ENCODE measurements at places on chromosomes 1 and 21. TPM values are rescaled to one million over a fixed set of nuclear protein-coding genes. Genes with fewer than 3 reads are reported as not detected.

GRCh38 chr1:211305044-211305443 lies 21.6 kb upstream of the TRAF5 start:
- no peak overlapping the region for H3K4me3 ChIP-seq
- no peak for DNase-seq
- no peaks in the 10 kb centered on the region for H3K27me3 ChIP-seq
- peaks cover 16% of the 10 kb centered on the region for H3K4me1 ChIP-seq
- H3K27ac ChIP-seq, result peak overlapping the region; percentile 71
- H3K36me3 ChIP-seq, result peaks cover 42% of the 10 kb centered on the region

DNA sequence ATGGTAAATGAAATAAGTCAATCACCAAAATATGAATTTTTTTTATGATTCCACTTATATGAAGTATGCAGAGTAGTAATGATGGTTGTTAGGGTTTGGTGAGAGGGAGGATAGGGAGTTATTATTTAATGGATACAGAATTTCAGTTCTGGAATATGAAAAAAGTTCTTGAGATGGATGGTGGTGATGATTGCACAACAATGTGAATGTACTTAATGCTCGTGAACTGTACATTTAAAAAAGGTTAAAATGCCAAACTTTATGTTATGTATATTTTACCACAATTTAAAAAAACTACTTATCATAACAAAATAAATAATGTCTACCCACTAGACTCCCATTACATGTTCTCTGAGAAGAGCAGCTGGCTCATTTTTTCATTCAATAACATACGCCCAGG lies 55.4 kb upstream of the TTC39A start:
- H3K4me1 ChIP-seq, result no peaks in the 10 kb centered on the region
- peaks cover 58% of the 10 kb centered on the region for H3K36me3 ChIP-seq
- no peak for DNase-seq
- H3K27me3 ChIP-seq, result no peaks in the 10 kb centered on the region

GRCh38 chr1:41286486-41286885 lies 44.4 kb upstream of the SCMH1 start:
- peaks cover 2% of the 10 kb centered on the region for H3K4me1 ChIP-seq
- DNase-seq, result no peak
- H3K36me3 ChIP-seq, result no peaks in the 10 kb centered on the region
- H3K27me3 ChIP-seq, result peaks cover 35% of the 10 kb centered on the region

- H3K36me3 ChIP-seq, result no peaks in the 10 kb centered on the region
- no peak overlapping the region for H3K27ac ChIP-seq
- peak; percentile 87 for DNase-seq
Measured at GRCh38 chr21:34745557-34746255, 76.9 kb downstream of the CLIC6 start.

DNA sequence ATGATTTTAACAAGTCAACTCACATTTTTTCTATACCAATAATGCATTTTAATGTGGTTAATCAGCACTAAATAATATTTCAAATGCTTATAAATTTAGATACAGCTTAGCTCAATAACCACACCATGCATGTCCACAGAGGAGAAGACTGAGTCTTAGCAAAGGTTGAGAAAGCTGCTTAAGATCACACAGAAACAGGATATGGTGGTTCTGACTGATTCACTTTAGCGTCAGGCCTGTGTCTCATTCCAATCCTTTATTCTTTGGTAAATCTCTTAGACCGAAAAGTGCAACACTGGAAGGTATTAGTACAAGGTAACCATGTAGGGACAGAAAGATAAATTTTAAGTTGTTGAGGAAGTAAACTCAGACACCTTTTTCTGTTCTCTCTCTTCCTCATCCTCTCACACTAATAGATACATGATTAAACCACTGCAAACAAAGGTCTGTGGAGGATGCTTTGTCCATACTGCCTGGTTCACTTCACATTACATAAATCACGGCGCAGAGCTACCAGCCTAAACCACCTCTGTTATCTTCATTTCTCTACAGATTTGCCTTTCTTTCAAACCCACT lies 139.0 kb downstream of the DPYD start:
- H3K27me3 ChIP-seq, result no peaks in the 10 kb centered on the region
- H3K4me1 ChIP-seq, result peaks cover 6% of the 10 kb centered on the region
- H3K27ac ChIP-seq, result no peak overlapping the region
- no peak for DNase-seq

- no peak overlapping the region for H3K27ac ChIP-seq
- H3K27me3 ChIP-seq, result peaks cover 3% of the 10 kb centered on the region
- H3K36me3 ChIP-seq, result no peaks in the 10 kb centered on the region
- H3K4me3 ChIP-seq, result no peak overlapping the region
Measured at GRCh38 chr1:17485281-17485680, 45.8 kb upstream of the RCC2 start.

- peaks cover 4% of the 10 kb centered on the region for H3K36me3 ChIP-seq
- no peak for DNase-seq
- H3K27ac ChIP-seq, result no peak overlapping the region
- peaks cover 32% of the 10 kb centered on the region for H3K27me3 ChIP-seq
Measured at GRCh38 chr1:39907528-39908453, 6.1 kb upstream of the MYCL start.

GRCh38 chr1:221701570-221702186 lies 40.2 kb downstream of the DUSP10 start:
- no peak overlapping the region for H3K27ac ChIP-seq
- H3K27me3 ChIP-seq, result no peaks in the 10 kb centered on the region
- H3K4me1 ChIP-seq, result peaks cover 17% of the 10 kb centered on the region
- no peak for DNase-seq
- peaks cover 72% of the 10 kb centered on the region for H3K36me3 ChIP-seq
- H3K4me3 ChIP-seq, result no peak overlapping the region

- no peak for DNase-seq
- no peaks in the 10 kb centered on the region for H3K36me3 ChIP-seq
- H3K4me1 ChIP-seq, result peaks cover 2% of the 10 kb centered on the region
- no peak overlapping the region for H3K4me3 ChIP-seq
- no peak overlapping the region for H3K27ac ChIP-seq
Measured at GRCh38 chr1:229384822-229385221, 42.0 kb upstream of the CCSAP start.

Gene RGS13
- not detected for total RNA-seq

Gene CFHR5
- not detected for total RNA-seq

Gene ARHGAP30
- total RNA-seq, result 139 TPM

Gene CHIA
- total RNA-seq, result not detected

Gene TARBP1
- total RNA-seq, result 70.7 TPM

Gene INSRR
- total RNA-seq, result 0.68 TPM

Gene RBP7
- not detected for total RNA-seq
